ENCODE measurements at places on chromosomes 16 and 17.

- no peak for DNase-seq
These were observed 219.1 kb upstream of the IRX3 start for GRCh38 chr16:54505549-54506213.

- DNase-seq, result no peak
These were observed 17.9 kb downstream of the PDP2 start for GRCh38 chr16:66898207-66898606.

DNA sequence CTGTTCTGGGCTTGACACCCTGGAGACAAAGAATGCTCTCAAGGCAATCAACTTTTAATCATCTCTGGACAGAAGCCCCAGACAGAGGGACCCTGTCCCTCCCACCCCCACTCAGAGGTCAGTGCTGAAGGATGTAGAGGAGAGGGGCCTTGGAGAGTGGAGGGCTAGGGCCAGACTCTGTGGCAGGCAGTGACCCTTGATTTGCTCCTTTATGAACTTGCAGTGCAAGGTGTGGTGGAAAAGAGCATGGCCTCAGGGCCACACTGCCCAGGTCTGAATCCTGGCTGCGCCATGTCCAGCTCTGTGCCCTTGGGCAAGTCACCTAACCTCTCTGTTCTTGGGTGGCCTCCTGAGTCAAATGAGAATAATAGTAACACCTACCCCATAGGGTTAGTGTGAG lies 134.3 kb downstream of the TMEM132E start:
- DNase-seq, result no peak

GRCh38 chr17:42270596-42270995 lies 5.6 kb downstream of the STAT5B start:
- DNase-seq, result no peak

DNA sequence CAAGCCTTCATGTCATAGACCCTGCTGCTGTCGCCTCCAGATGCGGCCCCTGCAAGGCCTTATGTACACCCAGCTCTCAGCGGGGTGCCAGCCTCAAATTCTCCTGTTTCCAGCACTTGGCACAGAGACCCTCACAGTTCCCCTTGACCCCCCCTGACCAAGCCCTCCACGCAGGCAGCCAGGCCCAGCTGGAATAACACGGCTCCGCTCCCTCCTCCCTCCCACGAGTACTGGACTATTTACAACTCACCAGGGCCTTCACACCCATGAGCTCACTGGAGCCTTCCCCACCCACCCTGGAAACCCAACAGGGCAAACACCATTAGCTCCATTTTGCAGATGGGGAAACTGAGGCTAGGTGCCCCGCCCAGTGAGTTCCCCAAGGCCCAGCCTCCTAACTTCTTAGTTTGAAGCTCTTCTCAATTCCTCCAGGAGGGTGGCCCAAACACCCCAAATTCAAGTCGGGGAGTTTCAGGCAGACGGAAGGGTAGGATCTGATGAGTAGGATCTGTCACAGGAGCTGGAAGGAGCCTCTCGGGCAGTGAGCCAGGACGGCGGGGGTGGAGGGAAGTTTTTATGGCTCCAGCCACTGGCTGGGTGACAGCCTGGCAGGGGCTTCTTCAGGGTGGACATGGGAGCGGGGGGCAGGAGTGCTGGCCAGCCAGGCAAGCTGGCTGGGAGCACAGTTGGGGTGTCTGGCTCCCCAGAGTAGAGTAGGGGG lies 17.5 kb upstream of the DLX4 start:
- DNase-seq, result no peak

- DNase-seq, result no peak
These were observed 30.4 kb downstream of the TEX2 start for GRCh38 chr17:64232466-64233262.

DNA sequence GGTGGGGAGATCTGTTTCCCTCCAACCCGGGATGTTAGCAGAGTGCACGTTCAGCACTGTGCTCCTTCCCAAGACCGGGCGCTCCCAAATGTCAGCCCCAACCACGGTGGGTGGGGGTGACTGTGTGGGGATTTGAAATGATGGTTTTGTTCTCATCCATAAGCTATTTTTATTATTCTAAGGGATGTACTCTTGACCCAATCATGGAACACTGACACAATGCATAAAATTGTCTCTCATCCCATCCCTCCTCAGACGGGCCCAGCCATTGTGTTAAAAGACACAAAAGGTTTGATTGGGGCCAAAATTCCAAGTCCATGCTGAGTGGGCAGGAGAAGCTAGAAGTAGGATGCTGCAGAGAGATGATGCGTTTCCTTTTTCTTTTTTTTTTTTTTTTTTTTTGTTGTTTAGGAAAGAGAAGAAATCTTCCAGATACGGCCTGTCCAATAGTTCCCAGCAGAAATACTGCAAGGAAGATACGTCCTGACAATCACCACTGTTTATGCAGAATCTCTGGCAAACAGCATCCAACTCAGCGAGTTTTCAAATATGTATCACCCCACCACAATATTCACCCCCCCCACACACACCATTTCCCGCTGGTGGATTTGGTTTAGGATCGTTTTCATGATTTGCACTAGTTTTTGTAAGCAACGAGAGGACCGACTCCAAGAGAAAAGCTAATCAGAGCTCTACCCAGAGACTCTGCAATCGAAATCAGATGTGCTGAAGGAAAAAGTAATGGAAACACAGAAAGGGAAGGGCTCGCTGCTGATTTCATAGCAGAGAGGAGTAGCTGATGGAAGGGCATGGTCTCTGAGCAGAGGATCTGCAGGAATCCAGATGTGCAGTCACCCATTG lies 163.5 kb upstream of the DYNLRB2 start:
- no peak for DNase-seq

Data from activated CD4-positive, alpha-beta T cell treated with anti-CD3 and anti-CD28 coated beads for 48 hours (primary cell).